Adrenal gland (tissue), 19 donors: ENCODE measurements at places on chromosomes 6 and 20. TPM values are rescaled to one million over a fixed set of nuclear protein-coding genes. Genes with fewer than 3 reads are reported as not detected.

- no peaks in the 10 kb centered on the region for H3K27me3 ChIP-seq
- H3K4me1 ChIP-seq = peaks cover 12% of the 10 kb centered on the region
- no peak for DNase-seq
- no peak overlapping the region for H3K27ac ChIP-seq
- no peak overlapping the region for H3K4me3 ChIP-seq
Observed at GRCh38 chr20:38145729-38146075, 19.4 kb downstream of the TGM2 start.

- peaks cover 17% of the 10 kb centered on the region for H3K4me1 ChIP-seq
- no peak for DNase-seq
- H3K4me3 ChIP-seq = no peak overlapping the region
- H3K27me3 ChIP-seq = no peaks in the 10 kb centered on the region
Observed at GRCh38 chr6:149901444-149902140, 3.7 kb upstream of the RAET1E start.

- no peak overlapping the region for H3K27ac ChIP-seq
- no peaks in the 10 kb centered on the region for H3K4me1 ChIP-seq
- DNase-seq = no peak
- H3K27me3 ChIP-seq = peaks cover 3% of the 10 kb centered on the region
- H3K36me3 ChIP-seq = no peaks in the 10 kb centered on the region
- no peak overlapping the region for H3K4me3 ChIP-seq
Observed at GRCh38 chr6:1042583-1043457, 269.1 kb upstream of the FOXQ1 start.

DNA sequence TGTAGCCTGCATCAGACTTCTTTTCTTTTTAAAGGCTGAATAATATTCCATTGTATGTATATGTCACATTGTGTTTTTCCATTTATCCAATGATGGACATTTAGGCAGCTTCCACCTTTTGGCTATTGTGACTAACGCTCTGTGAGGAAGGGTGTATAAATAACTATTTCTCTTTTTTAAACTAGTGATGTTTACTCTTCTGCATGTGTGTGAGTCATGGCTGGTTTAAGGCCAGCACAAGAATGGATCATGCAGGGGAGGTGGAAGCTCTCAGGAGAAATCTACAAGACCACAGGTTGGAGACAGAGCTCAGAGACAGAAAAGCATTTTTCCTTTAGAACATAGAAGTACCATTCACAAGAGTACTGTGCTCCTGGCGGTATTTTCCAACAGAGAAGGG lies 307.2 kb downstream of the SOX4 start:
- no peaks in the 10 kb centered on the region for H3K36me3 ChIP-seq
- no peaks in the 10 kb centered on the region for H3K4me1 ChIP-seq
- no peaks in the 10 kb centered on the region for H3K27me3 ChIP-seq
- H3K4me3 ChIP-seq = no peak overlapping the region

- H3K36me3 ChIP-seq = no peaks in the 10 kb centered on the region
- H3K27ac ChIP-seq = no peak overlapping the region
- H3K4me3 ChIP-seq = no peak overlapping the region
- H3K4me1 ChIP-seq = no peaks in the 10 kb centered on the region
Observed at GRCh38 chr6:64504503-64504902, 868.9 kb downstream of the PHF3 start.

DNA sequence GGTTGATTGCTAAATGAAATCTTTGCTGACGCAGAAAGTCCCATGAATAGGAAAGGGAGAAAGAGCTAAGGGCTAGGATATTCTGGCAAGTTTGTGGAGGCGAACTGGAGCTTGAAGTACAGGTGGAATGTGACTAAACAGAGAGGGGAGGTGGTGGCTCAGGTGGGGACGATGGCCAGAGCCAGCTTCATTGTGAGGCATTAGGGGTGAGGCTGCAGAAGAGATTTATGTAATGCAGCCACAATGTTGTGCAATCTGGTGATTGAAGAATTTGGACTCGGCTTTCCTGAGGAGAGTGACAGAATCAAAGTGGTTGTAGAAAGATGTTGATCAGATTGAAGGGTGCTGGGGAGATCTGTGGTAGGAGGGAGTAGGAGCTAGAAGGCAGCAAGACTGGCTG lies 42.9 kb upstream of the SPACA1 start:
- no peaks in the 10 kb centered on the region for H3K4me1 ChIP-seq
- H3K4me3 ChIP-seq = no peak overlapping the region
- H3K36me3 ChIP-seq = no peaks in the 10 kb centered on the region
- peaks cover 10% of the 10 kb centered on the region for H3K27me3 ChIP-seq

GRCh38 chr6:161101517-161101916 lies 109.9 kb downstream of the MAP3K4 start:
- no peak for DNase-seq
- H3K4me3 ChIP-seq = no peak overlapping the region
- no peaks in the 10 kb centered on the region for H3K4me1 ChIP-seq
- peaks cover 41% of the 10 kb centered on the region for H3K36me3 ChIP-seq
- H3K27me3 ChIP-seq = no peaks in the 10 kb centered on the region

DNA sequence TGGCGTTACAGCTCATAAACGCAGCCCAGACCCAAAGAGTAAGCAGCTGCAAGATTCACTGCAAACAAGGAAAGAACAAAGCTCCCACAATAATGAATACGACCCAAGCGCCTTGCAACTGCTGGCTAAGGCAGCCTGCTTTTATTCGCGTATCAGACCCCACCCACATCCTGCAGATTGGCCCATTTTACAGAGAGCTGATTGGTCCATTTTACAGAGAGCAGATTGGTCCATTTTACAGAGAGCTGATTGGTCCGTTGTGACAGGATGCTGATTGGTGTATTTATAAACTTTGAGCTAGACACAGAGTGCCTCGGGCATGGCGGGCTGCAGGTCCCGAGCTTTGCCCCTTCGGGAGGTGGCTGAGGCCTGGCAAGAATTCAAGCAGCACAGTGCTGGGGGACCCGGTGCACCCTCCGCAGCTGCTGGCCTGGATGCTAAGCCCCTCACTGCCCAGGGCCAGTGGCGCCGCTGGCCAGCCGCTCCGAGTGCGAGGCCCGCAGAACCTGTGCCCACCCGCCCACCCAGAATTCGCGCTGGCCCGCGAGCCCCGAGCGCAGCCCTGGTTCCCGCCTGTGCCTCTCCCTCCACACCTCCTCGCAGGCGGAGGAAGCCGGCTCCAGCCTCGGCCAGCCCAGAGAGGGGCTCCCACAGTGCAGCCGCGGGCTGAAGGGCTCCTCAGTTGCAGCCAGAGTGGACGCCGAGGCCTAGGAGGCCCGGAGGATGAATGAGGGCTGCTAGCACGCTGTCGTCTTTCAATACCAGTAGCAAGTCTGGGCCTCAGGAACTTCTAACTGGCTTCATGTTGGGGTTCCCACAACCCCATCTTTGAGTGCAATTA lies 11.2 kb upstream of the RPS10 start:
- DNase-seq = no peak
- no peak overlapping the region for H3K27ac ChIP-seq
- no peaks in the 10 kb centered on the region for H3K27me3 ChIP-seq
- H3K4me3 ChIP-seq = no peak overlapping the region
- H3K4me1 ChIP-seq = no peaks in the 10 kb centered on the region

- H3K27me3 ChIP-seq = no peaks in the 10 kb centered on the region
- no peak overlapping the region for H3K27ac ChIP-seq
Observed at GRCh38 chr6:148332088-148332487, 10.6 kb upstream of the SASH1 start.

- peaks cover 20% of the 10 kb centered on the region for H3K36me3 ChIP-seq
- no peak overlapping the region for H3K27ac ChIP-seq
- no peak for DNase-seq
- H3K4me3 ChIP-seq = no peak overlapping the region
- no peaks in the 10 kb centered on the region for H3K4me1 ChIP-seq
Observed at GRCh38 chr6:31357886-31358285, 907 bp upstream of the HLA-B start.

- no peak for DNase-seq
- H3K27ac ChIP-seq = no peak overlapping the region
- H3K36me3 ChIP-seq = no peaks in the 10 kb centered on the region
- H3K27me3 ChIP-seq = no peaks in the 10 kb centered on the region
Observed at GRCh38 chr6:15480525-15480924, 182.3 kb downstream of the DTNBP1 start.

- H3K27ac ChIP-seq = peak overlapping the region; percentile 20
- no peaks in the 10 kb centered on the region for H3K36me3 ChIP-seq
- H3K27me3 ChIP-seq = no peaks in the 10 kb centered on the region
- H3K4me3 ChIP-seq = no peak overlapping the region
- H3K4me1 ChIP-seq = peaks cover 7% of the 10 kb centered on the region
- DNase-seq = no peak
Observed at GRCh38 chr6:149080511-149080910, 237.0 kb upstream of the TAB2 start.

DNA sequence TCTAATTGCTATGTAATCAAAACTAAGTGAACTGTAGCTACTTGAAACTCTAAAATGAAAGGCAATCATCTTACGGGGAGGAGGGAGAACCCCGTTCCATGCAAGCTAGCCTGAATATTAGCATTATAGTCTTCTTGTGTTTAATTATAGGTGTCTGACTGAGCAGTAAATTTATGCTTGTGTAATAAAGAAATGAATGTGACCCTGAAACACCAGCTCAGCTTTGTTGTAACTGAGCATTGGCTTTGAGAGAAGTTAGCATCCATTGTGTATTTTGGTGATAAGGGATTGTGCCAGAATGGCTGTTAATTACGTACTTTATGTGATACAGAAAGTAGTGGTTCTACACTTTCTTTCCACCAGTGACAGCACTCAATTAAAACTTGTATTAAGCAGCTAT lies 86.9 kb downstream of the QKI start:
- H3K27me3 ChIP-seq = no peaks in the 10 kb centered on the region
- H3K4me1 ChIP-seq = peaks cover 1% of the 10 kb centered on the region
- no peaks in the 10 kb centered on the region for H3K36me3 ChIP-seq
- no peak overlapping the region for H3K4me3 ChIP-seq
- no peak for DNase-seq
- H3K27ac ChIP-seq = no peak overlapping the region

GRCh38 chr6:12163149-12163548 lies 127.0 kb upstream of the EDN1 start:
- no peak for DNase-seq
- H3K36me3 ChIP-seq = peaks cover 8% of the 10 kb centered on the region
- peaks cover 8% of the 10 kb centered on the region for H3K4me1 ChIP-seq

- no peak for DNase-seq
- no peaks in the 10 kb centered on the region for H3K27me3 ChIP-seq
- no peaks in the 10 kb centered on the region for H3K36me3 ChIP-seq
Observed at GRCh38 chr6:148231572-148231971, 111.1 kb upstream of the SASH1 start.

GRCh38 chr6:134938896-134939295 lies 11.0 kb downstream of the ALDH8A1 start:
- no peak overlapping the region for H3K27ac ChIP-seq
- H3K4me1 ChIP-seq = no peaks in the 10 kb centered on the region
- no peaks in the 10 kb centered on the region for H3K27me3 ChIP-seq

GRCh38 chr6:17904491-17905120 lies 82.8 kb downstream of the KIF13A start:
- no peak overlapping the region for H3K4me3 ChIP-seq
- H3K27me3 ChIP-seq = no peaks in the 10 kb centered on the region
- DNase-seq = no peak
- H3K4me1 ChIP-seq = peaks cover 58% of the 10 kb centered on the region
- no peaks in the 10 kb centered on the region for H3K36me3 ChIP-seq
- peak overlapping the region; percentile 83 for H3K27ac ChIP-seq

- no peak overlapping the region for H3K27ac ChIP-seq
- no peak overlapping the region for H3K4me3 ChIP-seq
- H3K36me3 ChIP-seq = no peaks in the 10 kb centered on the region
- no peaks in the 10 kb centered on the region for H3K4me1 ChIP-seq
- H3K27me3 ChIP-seq = peaks cover 40% of the 10 kb centered on the region
Observed at GRCh38 chr20:682123-682522, 6.5 kb upstream of the SCRT2 start.

DNA sequence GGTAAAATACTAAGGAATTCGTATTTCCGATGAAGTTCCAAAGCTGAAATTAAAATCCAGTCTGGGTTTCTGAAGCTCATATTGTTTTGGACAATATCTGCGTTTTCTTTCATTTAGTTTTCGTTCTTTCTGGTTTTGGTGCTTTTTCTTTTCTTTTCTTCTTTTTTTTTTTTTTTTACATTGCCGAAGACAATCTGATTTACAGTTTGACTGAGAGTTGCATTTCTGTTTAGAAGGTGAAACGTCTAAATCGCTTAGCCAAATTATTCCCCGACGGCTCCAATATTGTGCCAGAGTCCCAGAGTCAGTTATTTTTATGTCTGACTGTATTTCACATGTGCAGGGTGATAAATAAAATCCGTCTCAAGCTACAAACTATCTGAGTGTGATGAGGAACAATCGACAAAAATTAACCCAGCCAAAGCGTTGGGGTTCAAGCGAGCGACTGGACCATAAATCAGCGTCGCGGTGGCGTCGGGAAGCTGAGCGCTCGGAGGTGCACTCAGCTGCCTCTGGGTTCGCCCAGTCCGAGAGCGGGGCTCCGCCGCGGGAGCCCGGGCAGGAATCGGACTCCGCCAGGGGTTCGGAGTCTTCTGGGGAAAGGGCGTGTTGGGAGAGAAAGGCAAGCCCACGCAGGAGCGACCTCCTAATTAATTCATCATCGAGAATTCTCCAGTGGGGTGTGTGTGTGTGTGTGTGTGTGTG lies 8.2 kb upstream of the TBX18 start:
- peaks cover 16% of the 10 kb centered on the region for H3K4me1 ChIP-seq
- H3K27ac ChIP-seq = no peak overlapping the region
- no peak overlapping the region for H3K4me3 ChIP-seq
- H3K36me3 ChIP-seq = no peaks in the 10 kb centered on the region
- peaks cover 81% of the 10 kb centered on the region for H3K27me3 ChIP-seq

DNA sequence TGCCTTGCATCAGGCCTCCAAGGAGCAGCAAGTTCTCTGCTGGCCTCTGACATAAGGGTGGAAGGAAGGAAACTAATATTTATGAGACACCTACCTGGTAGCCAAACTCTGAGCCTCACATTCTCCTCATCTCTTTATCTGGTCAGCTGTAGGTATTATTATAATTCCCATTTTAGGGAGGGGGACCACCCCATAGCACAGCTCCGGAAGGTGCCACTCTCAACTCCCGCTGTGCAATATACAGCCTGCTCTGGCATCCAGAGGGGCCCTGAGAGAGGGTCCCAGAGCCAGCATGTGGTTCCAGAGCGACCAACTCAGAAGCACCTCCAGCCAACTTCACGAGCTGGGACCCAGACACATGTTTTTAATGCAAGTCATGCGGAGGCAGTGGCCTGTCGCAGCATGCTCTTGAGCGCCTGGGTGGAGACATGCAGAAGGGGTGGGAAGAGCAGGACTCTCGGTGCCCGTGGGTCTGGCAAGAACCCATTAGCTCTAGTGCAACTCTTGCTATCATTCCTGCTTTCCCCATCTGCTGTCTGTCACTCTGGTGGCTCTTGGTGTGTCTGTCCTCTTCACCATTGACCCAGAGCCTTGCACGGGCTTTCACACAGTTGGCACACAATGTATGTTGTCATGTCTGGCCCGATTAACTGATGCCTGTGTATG lies 15.0 kb upstream of the MYMX start:
- no peak overlapping the region for H3K27ac ChIP-seq
- no peak for DNase-seq
- no peaks in the 10 kb centered on the region for H3K27me3 ChIP-seq
- peaks cover 3% of the 10 kb centered on the region for H3K4me1 ChIP-seq
- no peaks in the 10 kb centered on the region for H3K36me3 ChIP-seq
- no peak overlapping the region for H3K4me3 ChIP-seq

Gene TASP1
- 10.9 TPM for total RNA-seq

Gene PACSIN1
- 0.19 TPM for total RNA-seq

Gene CHRNA4
- not detected for total RNA-seq

Gene BPIFB2
- total RNA-seq = not detected

Gene MAK
- not detected for total RNA-seq

Gene PPP1R16B
- total RNA-seq = 6.4 TPM

Gene C6orf132
- 4.7 TPM for total RNA-seq
